ENCODE measurements at places on chromosomes 16 and 17.
A peak's percentile ranks its signal among the peaks of the same experiment; 100 is the strongest.

DNA sequence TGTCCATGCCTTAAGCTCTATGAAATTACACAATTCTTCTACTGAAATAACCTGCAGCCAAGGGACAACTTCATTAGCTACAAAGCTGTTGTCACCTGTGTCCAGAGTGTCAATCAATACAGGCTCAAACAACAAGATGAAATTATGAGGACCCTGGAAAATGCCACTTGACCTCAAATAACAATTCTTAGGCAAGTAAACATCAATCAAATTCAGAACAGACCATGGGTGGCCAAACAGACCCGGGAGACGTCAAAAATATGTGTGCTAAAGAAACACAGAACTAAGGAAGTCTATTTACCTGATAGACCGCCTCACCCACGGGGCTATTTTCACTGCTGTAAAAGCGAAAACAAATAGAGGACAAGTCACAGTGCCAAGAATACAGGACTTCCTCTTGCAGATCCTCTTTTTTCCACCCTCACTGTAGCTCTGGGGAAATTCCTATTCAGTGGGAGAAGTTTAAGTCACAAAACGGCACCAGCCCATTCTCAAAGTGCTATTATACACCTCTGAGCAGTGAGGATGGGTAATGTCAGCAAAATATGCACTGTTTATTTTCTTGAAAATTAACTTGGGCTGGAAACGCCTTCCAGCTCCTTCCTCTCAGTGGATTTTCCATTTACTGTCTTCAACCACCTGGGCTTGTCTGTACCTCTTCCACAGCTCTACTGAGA, 2.7 kb downstream of the LITAF start:
- DNase-seq, result no peak

DNA sequence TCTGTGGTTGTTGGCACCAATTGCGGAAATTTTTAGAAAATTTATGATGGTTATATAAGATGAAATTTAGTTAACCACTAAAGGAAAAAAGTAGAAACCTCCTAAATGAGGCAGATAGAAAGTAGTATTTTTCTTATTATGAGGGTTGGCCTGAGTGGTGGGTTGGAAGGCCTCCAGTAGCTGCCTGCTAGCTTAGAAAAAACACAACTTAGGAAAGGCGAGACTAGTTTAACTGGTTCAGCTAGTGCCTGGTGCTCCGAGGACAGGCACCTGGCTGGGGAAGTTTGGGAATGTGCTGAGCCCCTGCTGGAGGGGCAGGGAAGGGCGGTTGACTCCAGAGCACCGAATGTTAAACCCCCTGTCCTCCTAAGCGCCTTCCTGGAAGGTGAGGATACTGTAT, 19.9 kb downstream of the LDHD start:
- DNase-seq, result no peak

DNA sequence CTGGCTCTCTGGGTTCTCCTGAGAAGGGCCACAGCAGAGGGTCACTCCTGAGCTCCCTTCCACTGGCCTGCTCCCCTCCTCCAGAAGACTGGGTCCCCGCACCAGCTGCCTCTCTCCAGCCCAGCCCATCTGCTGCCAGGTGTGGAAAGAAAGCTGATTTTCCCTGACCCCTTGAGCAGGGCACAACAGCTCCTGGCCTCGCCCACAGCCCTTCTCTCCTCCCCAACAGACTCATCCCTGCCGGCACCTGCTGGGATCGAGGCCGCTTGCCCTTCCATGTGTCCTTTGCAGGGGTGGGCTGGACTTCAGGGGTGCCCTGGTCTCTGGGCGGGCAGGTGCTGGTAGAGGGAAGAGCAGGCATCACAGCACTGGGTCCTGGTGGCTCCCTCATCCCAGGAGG, 4.8 kb upstream of the SMIM5 start:
- DNase-seq, result no peak

- no peak for DNase-seq
Measured at GRCh38 chr16:77386831-77387814, 47.7 kb downstream of the ADAMTS18 start.

GRCh38 chr17:12342609-12343435, 322.1 kb downstream of the MAP2K4 start:
- no peak for DNase-seq

- no peak for DNase-seq
Measured at GRCh38 chr17:74240618-74241205, 27.3 kb downstream of the TTYH2 start.

- DNase-seq, result peak; percentile 87
Measured at GRCh38 chr17:16568541-16569357, at the start of gene ZNF287. TSS of gene ZNF287 (minus strand) at chr17:16569204. CDS start at chr17:16567731, 1,473 bp downstream.

GRCh38 chr16:46790599-46791270, 40.2 kb downstream of the C16orf87 start:
- DNase-seq, result no peak

DNA sequence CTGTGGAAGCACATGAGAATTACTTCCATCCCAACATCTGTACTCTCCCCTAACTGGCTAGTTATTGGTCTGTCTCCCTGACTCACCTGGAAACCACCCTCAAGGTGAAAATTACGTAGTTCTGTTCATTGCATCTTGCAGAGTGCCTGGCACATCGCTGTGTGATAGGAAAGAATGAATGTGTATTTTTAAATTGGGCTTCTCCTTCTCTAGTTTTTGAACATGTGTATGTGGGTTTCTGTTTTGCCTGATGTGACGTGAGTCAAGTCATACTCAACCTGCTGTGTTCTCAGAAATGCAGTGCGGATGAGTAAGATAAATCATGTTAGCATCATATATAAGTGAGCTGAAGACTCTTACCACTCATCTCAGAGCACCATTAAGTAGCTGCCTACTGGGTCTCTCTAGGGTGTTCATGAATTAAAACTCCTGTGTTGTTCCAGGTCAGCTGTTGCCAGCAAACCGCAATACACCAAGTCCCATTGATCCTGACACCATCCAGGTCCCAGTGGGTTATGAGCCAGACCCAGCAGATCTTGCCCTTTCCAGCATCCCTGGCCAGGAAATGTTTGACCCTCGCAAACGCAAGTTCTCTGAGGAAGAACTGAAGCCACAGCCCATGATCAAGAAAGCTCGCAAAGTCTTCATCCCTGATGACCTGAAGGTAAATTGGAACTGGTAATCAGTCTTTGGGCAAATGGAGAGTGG, 50.2 kb downstream of the HLF start:
- DNase-seq, result no peak

GRCh38 chr16:35793601-35794000, 2334.2 kb downstream of the TP53TG3F start:
- DNase-seq, result no peak

DNA sequence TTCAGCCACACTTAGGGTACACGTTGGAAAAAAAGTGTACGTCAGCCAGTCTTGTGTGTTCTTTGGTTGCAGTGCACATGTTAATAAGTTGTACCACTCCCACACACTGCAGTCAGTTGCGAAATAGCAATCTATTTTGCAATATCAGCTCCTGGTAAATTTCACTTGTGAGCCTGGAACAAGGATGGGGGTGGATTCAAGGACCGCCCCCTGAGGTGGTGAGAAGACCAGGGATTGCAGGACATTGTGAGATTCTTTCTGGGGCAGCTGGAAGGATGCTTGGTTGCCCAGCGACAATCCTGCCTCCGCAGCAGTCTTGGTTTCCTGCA, 78.6 kb upstream of the ZFHX3 start:
- DNase-seq, result no peak
